Osteocyte (in vitro differentiated cells): ENCODE measurements at places on chromosomes 6 and 20. TPM values are rescaled to one million over a fixed set of nuclear protein-coding genes. Genes with fewer than 3 reads are reported as not detected.
A peak's percentile ranks its signal among the peaks of the same experiment; 100 is the strongest.

- no peak overlapping the region for H3K27ac ChIP-seq
- DNase-seq = no peak
- no peak overlapping the region for H3K4me3 ChIP-seq
- H3K36me3 ChIP-seq = no peaks in the 10 kb centered on the region
- peaks cover 27% of the 10 kb centered on the region for H3K27me3 ChIP-seq
- no peaks in the 10 kb centered on the region for H3K4me1 ChIP-seq
Measured at GRCh38 chr6:47007657-47008396, 34.3 kb downstream of the ADGRF1 start.

GRCh38 chr6:157990321-157991066, 8.8 kb downstream of the SYNJ2 start:
- H3K27ac ChIP-seq = peak overlapping the region; percentile 86
- H3K4me3 ChIP-seq = peak overlapping the region; percentile 40
- no peak for DNase-seq
- H3K36me3 ChIP-seq = peaks cover 10% of the 10 kb centered on the region
- H3K27me3 ChIP-seq = no peaks in the 10 kb centered on the region
- peaks cover 90% of the 10 kb centered on the region for H3K4me1 ChIP-seq

DNA sequence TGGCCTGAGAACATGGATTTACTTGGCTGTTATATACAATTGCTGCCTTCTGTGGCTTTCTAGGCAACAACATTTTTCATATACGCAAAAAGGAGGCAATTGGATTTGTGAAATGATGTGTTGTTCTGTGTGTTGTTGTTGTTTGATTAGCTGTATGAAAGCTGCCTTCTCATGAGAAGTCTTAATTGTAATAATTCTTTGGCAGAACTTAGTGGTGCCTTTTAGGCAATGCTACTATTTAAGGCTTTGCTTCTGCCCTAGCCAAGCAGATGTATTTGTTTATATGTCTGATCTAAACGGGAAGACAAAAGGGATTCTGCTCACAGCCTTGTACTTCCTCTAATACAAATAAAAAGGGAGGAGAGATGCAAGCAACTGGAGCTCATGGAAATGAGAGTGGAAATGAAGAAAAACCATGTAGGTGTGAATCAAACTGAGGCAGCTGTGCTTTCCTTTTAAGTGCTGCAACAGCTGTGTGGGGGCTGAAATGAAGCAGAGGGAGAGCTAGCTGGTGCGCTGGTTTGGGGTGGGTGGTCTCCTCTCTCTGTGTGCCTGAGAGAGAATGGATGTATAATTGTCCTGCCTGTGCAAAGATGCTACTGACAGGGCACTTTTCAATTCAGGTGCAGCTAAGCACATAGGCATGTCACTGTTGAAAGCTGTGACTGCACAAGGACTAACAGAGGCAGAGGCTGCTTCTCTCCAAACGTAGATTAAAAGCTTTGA, 386.9 kb upstream of the MAN1A1 start:
- no peak overlapping the region for H3K27ac ChIP-seq
- DNase-seq = no peak
- H3K4me3 ChIP-seq = no peak overlapping the region
- H3K36me3 ChIP-seq = no peaks in the 10 kb centered on the region
- H3K4me1 ChIP-seq = no peaks in the 10 kb centered on the region

- H3K4me1 ChIP-seq = peaks cover 11% of the 10 kb centered on the region
- no peak for DNase-seq
- H3K27ac ChIP-seq = no peak overlapping the region
Measured at GRCh38 chr20:18754653-18755045, 58.9 kb upstream of the SCP2D1 start.

- peak overlapping the region; percentile 89 for H3K4me3 ChIP-seq
- peaks cover 62% of the 10 kb centered on the region for H3K4me1 ChIP-seq
- no peaks in the 10 kb centered on the region for H3K36me3 ChIP-seq
- peak overlapping the region; percentile 90 for H3K27ac ChIP-seq
Measured at GRCh38 chr20:41138475-41139226, 1.3 kb downstream of the PLCG1 start.

DNA sequence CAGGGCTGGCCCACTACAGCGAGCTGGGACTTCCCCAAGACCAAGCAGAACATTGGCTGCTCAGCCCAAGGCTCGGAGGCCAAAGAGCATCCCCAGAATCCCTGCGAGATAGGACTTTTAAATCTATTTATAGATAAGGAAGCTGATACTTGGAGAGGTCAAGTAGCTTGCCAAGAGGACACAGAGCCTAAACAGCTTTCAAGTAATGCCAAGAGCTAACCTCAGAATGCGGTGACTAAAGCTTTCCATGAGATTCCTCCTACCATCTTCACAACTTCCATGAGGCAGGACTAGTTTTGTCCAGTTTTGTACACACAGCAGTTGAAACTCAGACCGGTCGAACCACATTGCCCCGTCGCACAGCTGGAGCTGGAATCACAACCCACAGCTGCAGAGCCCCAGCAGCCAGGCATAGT, 168.1 kb upstream of the TOP1 start:
- H3K27me3 ChIP-seq = peaks cover 25% of the 10 kb centered on the region
- H3K36me3 ChIP-seq = no peaks in the 10 kb centered on the region
- DNase-seq = no peak
- H3K27ac ChIP-seq = no peak overlapping the region
- H3K4me1 ChIP-seq = no peaks in the 10 kb centered on the region
- H3K4me3 ChIP-seq = no peak overlapping the region

- H3K4me1 ChIP-seq = no peaks in the 10 kb centered on the region
- no peak for DNase-seq
- H3K36me3 ChIP-seq = no peaks in the 10 kb centered on the region
- H3K27ac ChIP-seq = no peak overlapping the region
Measured at GRCh38 chr6:163839296-163839695, 424.8 kb downstream of the QKI start.

GRCh38 chr20:36085686-36086267, 68.8 kb upstream of the EPB41L1 start:
- H3K4me1 ChIP-seq = peaks cover 9% of the 10 kb centered on the region
- no peak for DNase-seq
- no peak overlapping the region for H3K27ac ChIP-seq
- H3K27me3 ChIP-seq = peaks cover 5% of the 10 kb centered on the region
- no peak overlapping the region for H3K4me3 ChIP-seq
- H3K36me3 ChIP-seq = no peaks in the 10 kb centered on the region

DNA sequence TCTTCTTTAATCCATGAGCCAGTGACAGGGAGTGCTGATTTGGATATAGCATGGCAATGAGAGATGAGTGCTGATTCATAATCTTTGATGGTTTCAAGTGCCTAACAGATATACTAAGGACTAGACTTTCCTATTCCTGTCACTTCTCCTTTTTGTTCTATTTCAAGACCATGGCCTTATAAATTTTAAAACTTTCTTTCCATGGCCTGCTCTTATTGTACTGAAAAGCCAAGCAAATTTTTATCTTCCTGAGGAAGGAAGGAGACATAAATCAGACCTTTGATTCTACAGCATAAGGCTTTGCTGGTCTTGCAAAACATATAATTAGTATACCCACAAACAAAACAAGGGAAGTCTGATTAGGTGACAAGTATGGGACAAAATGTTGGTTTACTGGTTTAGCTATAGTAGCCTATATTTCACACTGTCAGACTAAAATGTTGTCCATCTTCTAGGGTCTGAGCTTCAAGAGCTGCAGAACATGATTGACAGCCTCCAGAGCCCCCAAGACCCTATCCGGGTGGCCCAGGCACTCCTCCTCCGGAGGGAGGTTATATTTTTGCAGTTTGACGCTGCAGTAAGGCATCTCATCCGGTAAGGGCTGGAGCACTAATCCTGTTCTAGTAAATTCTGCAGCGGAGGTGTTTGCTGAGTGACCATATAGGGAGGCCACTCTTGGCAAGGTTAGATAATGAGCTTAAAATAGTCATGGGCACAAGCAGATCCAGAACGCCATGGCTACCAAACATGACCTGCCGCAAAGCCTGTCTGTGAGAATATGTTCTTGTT, 82.3 kb downstream of the CD164 start:
- peaks cover 13% of the 10 kb centered on the region for H3K27me3 ChIP-seq
- no peaks in the 10 kb centered on the region for H3K36me3 ChIP-seq
- no peak overlapping the region for H3K27ac ChIP-seq
- DNase-seq = no peak
- H3K4me3 ChIP-seq = no peak overlapping the region

Gene CRISP3
- not detected in 2 replicates for total RNA-seq

Gene LY6G6F
- not detected in 2 replicates for total RNA-seq

Gene CFAP61
- total RNA-seq = not detected in 2 replicates

Gene CPXM1
- total RNA-seq = 84.0 and 85.8 TPM in 2 replicates

Gene ZC2HC1B
- not detected in 2 replicates for total RNA-seq

Gene TSPO2
- not detected in 2 replicates for total RNA-seq
